ENCODE measurements at places on chromosomes 2 and 18.

- DNase-seq, result no peak
These were observed 10.1 kb downstream of the LMAN2L start for GRCh38 chr2:96729748-96730147.

DNA sequence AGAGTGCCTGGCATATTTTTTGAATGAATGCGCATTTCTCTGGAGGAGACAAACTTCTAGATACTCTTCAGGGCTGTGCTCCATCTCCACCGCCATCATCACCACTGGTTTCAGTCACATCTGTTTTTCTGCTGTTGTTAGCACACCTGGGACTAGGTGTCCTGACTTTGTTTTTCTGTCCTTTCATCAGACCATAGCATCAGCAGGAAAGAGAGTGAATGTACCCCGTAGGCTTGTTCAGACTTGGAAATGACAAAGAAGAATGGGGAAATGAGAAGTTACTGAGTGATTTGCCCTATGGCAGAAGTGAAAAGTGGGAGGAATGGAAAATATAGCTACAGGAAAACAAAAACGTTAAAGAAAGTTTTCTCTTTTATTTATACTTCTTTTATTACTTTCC lies 965.2 kb upstream of the FANCL start:
- no peak for DNase-seq

- DNase-seq, result no peak
These were observed 7.6 kb upstream of the LPIN1 start for GRCh38 chr2:11738589-11739436.

DNA sequence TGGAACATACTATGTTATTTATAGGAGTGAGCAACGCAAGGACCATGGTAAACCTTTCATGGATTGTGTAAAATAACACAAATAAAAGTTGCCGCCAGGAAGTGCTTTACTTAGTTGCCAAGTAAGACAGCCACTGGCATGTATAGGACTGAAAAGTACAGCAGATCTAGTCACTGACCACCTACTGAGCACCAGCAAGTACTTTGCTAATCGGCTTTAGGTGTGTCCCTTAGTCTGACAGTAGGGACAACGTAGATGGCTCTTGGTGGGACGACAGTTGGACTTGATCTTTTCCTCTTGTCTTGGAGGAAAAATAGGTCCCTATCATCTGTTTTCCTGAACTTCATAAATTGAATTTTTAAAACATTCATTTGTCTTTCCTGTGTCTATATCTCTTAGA lies 13.6 kb upstream of the CXXC1 start:
- DNase-seq, result no peak

- DNase-seq, result no peak
These were observed 3.4 kb downstream of the MBP start for GRCh38 chr18:77129150-77129551.

- DNase-seq, result peak; percentile 16
These were observed 1.5 kb downstream of the ARPC2 start for GRCh38 chr2:218218268-218219185.

DNA sequence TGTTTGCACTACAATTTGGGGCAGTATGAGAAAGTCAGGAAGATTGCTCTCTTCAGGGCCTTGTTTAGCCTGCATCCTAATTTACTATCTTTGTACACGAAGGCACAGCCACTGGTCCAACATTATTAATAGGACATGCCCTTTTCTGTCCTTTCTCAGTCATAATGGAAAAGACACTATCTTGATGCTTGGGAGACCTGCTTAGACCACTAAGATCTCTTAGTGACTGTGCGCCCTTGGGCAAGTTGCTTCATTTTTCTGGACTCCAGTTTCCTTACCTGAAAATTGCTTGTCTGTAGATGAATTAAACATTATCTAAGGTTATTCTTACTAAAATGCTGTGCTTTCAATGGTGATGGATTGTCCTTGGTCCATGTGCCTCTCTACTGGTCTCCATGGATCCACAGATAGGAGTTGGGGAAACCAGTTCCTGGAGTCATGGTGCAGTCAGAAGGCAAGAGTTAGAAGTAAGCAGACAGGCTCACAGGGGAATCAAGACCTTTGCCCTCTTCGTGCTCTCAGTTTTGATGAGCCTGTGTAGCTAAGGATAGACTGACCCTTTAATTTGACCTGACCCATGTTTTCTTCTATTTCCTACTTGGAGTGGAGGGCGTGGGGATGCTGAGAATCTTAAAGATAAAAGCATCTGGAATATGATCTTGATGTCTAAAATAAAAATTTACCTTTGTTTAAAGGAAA lies 114.0 kb downstream of the RAPGEF4 start:
- DNase-seq, result no peak

DNA sequence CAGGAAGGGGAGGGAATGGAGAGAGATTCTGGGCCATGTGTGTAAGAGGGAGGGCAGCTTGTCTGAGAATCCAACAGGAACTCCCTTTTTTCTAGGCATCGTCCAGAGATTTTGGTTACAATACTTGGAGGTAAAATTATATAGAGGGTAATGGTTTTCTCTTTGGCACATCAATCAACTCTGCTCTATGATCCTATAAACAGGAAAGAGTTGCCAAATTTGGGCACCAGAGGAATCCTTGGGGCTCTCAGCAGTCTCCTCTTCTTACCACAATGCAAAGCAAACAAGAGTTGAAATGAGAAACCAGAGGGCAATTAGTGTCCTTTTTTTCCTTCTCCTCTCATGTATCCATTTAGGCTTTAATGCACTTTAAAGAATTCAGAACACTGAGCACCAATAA lies 243.4 kb downstream of the SLC8A1 start:
- DNase-seq, result no peak

DNA sequence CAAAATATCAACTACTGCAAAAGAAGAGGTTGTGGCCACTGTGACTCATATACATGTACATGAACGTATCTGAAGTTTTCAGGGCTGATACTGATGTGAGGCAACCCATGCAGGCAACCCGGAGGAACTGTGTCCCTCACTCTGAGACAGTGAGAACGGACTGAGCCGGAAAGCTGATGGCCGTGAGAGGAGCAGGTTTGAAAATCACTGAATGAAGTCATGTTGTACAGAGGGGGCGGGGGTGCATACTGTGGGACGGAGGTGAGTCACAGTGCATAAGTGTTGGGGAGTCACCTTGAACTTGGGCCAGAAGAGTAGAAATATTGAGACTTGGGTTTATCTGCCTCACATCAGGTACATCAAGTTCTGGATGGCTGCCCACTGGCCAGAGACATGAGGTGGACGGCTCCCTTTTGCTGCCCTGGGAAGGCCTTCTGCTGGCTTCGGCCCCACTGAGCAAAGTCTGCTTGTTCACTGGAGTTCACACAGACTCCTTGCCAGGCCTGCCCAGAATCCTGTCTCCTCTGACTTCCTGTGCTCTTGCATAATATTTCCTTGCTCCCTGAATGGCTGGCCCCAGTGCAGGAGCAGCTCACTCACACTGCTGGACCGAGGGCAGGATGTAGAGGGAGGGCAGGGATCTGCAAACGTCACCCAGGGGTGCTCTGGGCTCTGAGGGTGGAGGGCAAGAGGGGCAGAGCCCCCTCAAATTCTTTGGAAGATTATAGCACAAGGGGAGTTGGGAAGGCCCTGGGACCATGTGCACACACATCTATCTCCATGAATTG lies 18.1 kb downstream of the EPAS1 start:
- DNase-seq, result no peak

DNA sequence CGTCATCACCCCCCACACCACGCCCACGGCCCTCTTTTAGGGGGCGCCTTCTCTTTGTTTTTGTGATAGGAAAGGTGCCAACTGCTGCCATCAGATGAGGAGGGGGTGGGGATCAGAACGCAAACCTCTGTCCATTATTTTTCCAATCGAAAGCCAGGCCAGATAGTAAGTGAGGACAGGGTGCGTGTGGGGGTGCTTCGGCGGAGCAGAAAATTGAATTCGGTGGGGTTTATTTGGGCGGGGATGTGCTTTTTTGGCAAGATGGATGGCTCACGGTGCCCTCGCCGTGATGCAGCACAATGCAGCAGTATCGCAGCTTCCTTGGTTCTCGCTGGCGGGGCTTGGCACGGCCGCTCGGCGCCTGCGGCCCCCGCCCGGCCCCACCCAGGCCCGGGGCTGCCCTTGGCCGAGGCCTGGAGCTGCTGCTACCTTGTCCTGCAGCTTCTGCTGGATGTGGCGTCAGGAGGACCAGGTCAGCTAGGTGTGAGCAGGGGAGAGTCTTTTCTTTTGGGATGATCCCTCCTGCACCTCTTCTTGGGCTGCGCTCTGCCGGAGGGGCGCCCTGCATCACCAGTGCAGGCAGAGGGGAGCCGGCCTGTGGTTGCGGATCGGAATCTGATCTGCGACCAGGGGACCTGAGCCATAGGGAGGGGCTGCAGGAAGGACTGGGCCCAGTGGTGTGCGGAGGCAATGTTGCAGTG lies 1.3 kb downstream of the SPTBN1 start:
- DNase-seq, result no peak

GRCh38 chr2:100554798-100555407 lies 7.9 kb upstream of the PDCL3 start:
- DNase-seq, result peak; percentile 25

GRCh38 chr2:187520121-187520624 lies 34.1 kb downstream of the TFPI start:
- no peak for DNase-seq

GRCh38 chr2:127768775-127769479 lies 42.0 kb downstream of the WDR33 start:
- no peak for DNase-seq

DNA sequence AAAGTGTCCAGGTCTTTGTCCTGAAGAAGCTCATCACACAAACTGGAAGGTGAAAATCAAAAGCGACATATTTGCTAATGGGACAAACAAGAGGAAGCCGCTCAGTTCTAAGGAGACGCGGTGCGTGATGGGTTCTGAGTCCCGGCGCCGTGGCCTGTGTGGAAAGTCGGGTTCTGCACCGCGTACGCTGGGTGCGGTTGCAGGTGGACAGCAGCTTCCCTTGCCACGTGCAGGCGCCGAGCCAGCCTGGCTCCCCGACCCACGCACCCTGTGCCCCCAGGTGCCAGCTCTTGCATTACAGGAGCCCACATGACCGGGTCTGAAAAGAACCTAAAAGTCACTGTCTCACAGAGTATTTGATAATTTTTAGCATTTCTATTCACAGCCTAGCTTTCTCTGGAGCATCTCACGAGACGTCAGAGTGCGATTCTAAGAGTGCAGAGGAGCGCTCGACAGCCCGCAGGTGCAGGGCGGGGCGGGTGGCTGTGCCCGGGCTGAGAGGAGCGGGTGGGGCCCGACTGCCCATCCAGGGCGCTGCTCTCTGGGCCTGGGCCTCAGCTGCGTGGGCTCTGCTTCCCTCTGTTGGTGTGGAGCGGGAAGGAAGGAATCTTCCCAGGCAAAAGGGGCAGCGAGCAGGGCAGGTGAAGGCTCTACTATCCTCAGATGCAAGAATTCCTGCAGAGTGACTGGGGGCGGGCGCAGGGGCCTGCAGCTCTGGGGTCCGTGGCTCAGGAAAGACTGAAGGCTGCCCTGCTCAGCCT lies 39.4 kb downstream of the MYT1L start:
- no peak for DNase-seq

DNA sequence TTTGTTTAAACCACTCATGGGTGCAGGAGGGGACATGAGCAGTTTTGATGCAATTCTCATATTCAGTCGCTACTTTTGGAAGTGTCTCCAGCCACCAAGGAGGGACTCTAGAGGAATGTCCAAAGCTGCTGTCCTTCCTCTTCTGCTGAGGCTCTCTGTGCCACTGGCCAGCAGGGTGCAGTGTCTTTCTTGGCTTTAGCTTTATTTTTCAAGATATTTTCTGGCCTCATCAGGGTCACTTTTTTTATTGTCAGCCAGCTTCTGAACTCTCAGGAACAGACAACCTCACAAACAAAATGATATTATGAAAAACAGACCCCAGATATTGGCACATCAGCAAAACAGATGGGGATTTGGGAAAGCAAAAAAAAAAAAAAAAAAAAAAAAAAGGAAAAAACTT lies 289.3 kb upstream of the ZSWIM2 start:
- no peak for DNase-seq

GRCh38 chr2:233011702-233012131 lies 1.3 kb downstream of the NGEF start:
- DNase-seq, result no peak

GRCh38 chr2:75098856-75099255 lies 100.5 kb downstream of the TACR1 start:
- no peak for DNase-seq

- no peak for DNase-seq
These were observed 25.7 kb downstream of the BCL11A start for GRCh38 chr2:60527762-60528161.

- DNase-seq, result no peak
These were observed 78.5 kb downstream of the FMNL2 start for GRCh38 chr2:152413228-152414030.

DNA sequence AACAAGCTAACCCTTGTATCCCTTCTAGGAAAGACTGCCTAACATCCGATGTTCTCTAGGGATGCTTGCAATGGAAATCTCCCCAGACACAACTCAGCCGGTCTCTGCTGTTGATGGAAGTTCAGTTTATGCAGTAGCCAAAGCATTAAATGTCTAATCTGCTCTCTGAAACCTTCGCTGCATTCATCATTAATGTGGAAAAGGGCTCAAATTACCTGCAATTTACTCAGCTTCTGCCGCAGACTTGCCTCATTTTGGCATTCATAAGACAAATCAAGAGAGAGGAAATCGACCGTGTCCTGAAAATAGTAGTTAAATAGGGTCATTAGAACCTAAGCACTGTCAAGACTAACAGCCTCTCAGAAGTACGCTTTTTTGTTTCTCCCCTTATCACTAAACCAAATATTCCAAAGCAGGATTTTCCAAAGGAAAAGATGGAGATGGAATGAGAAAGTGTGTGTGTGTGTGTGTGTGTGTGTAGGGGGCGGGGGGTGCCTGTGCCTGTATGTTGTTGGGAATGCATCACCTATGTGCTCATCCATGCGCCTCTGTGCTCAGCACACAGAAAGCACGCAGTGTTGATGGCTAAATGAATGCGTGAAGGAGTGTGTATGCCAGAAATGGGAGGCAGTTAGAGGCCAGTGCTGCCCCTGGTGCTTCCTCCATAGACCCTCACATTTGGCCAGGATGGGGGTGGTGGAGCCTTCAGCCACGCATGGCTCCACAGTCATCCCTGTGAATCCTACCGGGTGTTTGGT lies 7.4 kb downstream of the LCT start:
- DNase-seq, result no peak

All from activated T-cell treated with anti-CD3 and anti-CD28 coated beads, Interleukin-2, amount 50 U/mL, for 4 hours (primary cell).